Ovary (tissue), 10 donors: ENCODE measurements at places on chromosomes 16 and 17.

DNA sequence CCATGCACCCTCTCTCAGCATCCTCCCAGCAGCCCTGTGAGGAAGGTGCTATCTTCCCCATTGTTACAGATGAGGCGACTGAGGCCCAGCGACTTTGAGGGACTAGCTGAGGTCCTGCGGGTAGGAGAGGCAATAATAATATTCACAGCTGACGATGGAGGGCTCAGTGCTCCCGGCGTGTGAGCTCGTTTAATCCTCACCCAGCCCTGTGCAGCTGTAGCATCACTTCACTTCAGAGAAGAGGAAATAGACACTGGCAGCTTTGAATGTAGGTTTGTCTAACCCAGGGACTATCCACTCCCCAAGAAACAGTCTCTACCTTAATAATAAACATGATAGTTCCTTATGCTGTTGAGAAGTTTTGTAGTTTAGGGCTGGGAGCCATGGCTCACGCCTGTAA lies 21.6 kb downstream of the LASP1 start:
- H3K36me3 ChIP-seq: no peaks in the 10 kb centered on the region
- no peaks in the 10 kb centered on the region for H3K27me3 ChIP-seq
- no peak for DNase-seq
- H3K27ac ChIP-seq: no peak overlapping the region
- peaks cover 15% of the 10 kb centered on the region for H3K4me1 ChIP-seq

DNA sequence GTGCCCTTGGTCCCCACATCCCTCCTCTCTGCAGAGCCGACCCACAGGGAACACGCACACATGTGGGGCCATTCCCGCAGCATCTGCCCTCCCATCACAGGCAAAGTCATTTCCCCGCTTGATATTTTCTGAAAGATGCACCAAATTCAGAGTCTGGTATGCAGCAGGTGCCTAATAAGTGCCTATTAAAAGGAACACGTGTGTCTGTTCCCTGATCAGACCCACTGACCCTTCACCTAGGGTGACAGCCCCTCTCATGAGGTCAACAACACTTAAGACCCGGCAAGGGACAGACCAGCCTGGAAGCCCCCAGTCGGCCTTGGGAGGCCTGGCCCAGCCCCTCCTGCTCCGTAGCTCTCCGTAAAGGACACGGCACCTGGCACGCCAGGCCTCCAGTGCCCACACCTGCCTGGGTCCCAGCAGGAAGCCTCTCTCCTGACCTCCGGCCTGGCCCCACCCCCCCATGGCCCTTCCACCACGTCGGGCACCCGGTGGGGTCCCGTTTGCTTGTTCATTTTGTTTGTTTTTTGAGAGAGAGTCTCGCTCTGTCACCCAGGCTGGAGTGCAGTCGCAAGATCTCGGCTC lies 20.0 kb downstream of the UNKL start:
- H3K27me3 ChIP-seq: no peaks in the 10 kb centered on the region
- H3K36me3 ChIP-seq: no peaks in the 10 kb centered on the region
- DNase-seq: no peak
- H3K4me3 ChIP-seq: no peak overlapping the region

GRCh38 chr16:23570992-23571632 lies 13.6 kb downstream of the UBFD1 start:
- H3K27me3 ChIP-seq: no peaks in the 10 kb centered on the region
- H3K36me3 ChIP-seq: no peaks in the 10 kb centered on the region
- H3K4me1 ChIP-seq: no peaks in the 10 kb centered on the region
- DNase-seq: no peak
- H3K4me3 ChIP-seq: no peak overlapping the region

- H3K27me3 ChIP-seq: no peaks in the 10 kb centered on the region
- DNase-seq: peak; percentile 71
- H3K27ac ChIP-seq: no peak overlapping the region
- no peaks in the 10 kb centered on the region for H3K36me3 ChIP-seq
- no peak overlapping the region for H3K4me3 ChIP-seq
These were observed 139.1 kb upstream of the GSE1 start for GRCh38 chr16:85473909-85474620.

- no peak for DNase-seq
- H3K27ac ChIP-seq: no peak overlapping the region
- peaks cover 6% of the 10 kb centered on the region for H3K4me1 ChIP-seq
- no peaks in the 10 kb centered on the region for H3K36me3 ChIP-seq
- H3K4me3 ChIP-seq: no peak overlapping the region
These were observed 1.1 kb downstream of the OVCA2 start for GRCh38 chr17:2042933-2043332.

DNA sequence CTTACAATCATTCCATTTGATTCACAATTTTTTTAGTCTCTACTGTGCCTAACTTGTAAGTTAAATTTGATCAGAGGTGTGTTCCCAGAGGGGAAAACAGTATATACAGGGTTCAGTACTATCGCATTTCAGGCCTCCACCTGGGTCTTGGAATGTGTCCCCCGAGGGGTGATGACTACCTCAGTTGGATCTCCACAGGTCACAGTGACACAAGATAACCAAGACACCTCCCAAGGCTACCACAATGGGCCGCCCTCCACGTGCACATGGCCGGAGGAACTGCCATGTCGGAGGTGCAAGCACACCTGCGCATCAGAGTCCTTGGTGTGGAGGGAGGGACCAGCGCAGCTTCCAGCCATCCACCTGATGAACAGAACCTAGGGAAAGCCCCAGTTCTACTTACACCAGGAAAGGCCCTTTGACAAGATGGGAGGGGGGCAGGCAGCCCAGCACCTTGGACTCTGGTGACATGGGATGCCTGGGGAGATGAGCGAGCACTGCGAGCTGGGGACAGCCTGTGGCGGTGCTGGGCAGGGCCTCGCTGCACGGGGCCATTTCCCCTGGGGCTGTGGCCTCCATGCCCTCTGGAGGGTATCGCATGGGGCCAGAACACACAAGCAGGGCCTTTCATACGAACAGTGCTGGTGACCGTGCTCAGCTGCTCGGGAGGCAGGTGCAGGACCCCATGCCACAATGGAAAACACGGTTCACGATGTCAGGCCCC lies 33.9 kb downstream of the PDIA2 start:
- H3K27ac ChIP-seq: no peak overlapping the region
- H3K27me3 ChIP-seq: no peaks in the 10 kb centered on the region
- no peaks in the 10 kb centered on the region for H3K36me3 ChIP-seq
- H3K4me3 ChIP-seq: no peak overlapping the region
- DNase-seq: no peak
- no peaks in the 10 kb centered on the region for H3K4me1 ChIP-seq

- no peak overlapping the region for H3K27ac ChIP-seq
- no peaks in the 10 kb centered on the region for H3K27me3 ChIP-seq
- H3K4me1 ChIP-seq: no peaks in the 10 kb centered on the region
- DNase-seq: no peak
These were observed 87.1 kb downstream of the PLXDC1 start for GRCh38 chr17:39064374-39064773.
